T-cell (primary cell): ENCODE measurements at places on chromosomes 5 and 9. TPM values are rescaled to one million over a fixed set of nuclear protein-coding genes. Genes with fewer than 3 reads are reported as not detected.

Gene FGD3
- total RNA-seq: 188 TPM

DNA sequence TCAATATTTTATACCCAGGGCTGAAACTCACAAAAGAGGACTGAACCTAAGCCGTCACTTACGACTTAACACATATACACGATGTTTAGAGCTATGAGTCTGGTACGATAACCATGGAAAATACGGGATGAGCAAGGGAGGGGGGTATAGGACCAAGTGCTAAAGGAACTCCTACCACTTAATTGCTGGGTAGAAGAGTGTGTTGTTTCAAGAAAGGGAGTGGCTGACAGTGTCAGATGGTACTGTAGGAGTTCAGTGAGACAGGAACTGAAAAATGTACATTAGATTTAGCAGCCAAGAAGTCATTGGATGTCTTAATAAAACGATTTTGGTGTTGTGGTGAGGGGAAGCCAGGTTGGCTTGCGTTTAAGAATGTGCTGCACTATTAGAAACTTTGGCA lies 21.6 kb downstream of the SLC12A2 start:
- no peaks in the 10 kb centered on the region for H3K36me3 ChIP-seq
- no peak overlapping the region for H3K4me3 ChIP-seq
- H3K27ac ChIP-seq: no peak overlapping the region
- H3K27me3 ChIP-seq: no peaks in the 10 kb centered on the region
- no peaks in the 10 kb centered on the region for H3K4me1 ChIP-seq
- no peak for DNase-seq

DNA sequence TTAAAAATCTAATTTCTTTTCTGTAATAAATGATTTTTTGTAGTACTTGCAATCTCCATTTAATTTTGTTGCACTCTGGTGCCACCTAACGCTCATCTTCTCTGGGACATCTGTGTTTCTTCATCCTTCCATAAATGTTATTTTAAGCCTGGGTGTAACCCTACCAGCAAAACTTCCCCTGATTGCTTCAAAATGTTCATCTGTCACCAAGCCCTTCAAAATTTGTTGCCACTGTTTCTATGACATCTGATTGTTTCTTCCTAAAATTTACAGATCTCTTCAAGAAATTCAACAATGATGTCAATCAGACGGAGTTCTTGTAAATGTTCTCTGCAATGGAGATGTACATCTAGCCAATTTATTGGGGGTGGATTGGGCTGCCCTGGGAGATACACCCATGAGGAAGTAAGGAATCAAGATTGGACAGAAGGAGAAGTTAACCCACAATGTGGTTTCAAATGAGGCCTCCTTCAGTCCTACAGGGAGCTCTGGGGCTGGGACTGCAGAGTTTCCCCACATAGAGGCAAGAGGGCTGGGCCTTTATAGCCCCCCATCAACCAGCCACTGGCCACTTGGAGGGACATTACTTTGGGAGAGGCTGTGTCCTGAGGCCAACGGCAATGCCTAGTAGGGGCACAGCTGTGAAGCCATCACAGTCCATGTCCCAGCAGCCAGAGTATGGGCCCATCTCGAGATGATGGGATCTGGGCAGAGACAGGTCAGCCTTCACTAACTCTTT lies 23.3 kb downstream of the MCTP1 start:
- DNase-seq: no peak
- no peak overlapping the region for H3K27ac ChIP-seq
- no peaks in the 10 kb centered on the region for H3K36me3 ChIP-seq
- H3K4me1 ChIP-seq: no peaks in the 10 kb centered on the region
- peaks cover 3% of the 10 kb centered on the region for H3K27me3 ChIP-seq

- no peaks in the 10 kb centered on the region for H3K27me3 ChIP-seq
- H3K36me3 ChIP-seq: no peaks in the 10 kb centered on the region
- no peak overlapping the region for H3K27ac ChIP-seq
- H3K4me1 ChIP-seq: no peaks in the 10 kb centered on the region
- DNase-seq: no peak
Observed at GRCh38 chr5:111932628-111933027, 175.6 kb upstream of the NREP start.

Gene SPATA9
- not detected for total RNA-seq

DNA sequence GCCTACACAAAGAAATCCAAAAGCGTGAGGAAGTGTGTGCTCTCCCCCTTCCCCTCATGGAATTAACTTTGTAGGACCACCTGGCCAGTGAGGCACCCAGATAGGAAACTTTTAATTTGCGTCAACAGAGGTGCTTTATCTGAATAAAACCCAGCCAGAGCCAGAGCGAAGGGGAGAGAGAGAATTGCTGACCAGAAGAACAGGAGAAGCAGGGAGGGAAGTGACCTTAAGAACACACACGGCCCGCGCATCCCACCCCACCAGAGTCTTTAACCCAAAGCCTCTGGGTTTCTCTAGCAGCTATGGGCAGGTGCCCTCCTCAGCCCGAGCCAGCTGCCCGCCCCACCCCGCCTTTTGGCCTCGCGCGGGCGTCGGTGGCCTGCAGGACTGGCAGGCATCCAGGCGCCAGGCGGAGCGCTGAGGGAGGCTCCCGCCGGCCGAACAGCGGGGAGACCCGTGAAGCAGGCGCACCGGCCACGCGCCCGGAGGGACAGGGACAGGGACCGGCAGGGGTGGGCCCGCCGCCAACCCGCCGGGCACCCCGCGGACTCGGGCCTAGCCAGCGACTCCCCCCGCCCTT lies 580 bp downstream of the ERAP1 start:
- no peaks in the 10 kb centered on the region for H3K36me3 ChIP-seq
- peak overlapping the region; percentile 86 for H3K4me3 ChIP-seq
- DNase-seq: no peak
- no peaks in the 10 kb centered on the region for H3K27me3 ChIP-seq

DNA sequence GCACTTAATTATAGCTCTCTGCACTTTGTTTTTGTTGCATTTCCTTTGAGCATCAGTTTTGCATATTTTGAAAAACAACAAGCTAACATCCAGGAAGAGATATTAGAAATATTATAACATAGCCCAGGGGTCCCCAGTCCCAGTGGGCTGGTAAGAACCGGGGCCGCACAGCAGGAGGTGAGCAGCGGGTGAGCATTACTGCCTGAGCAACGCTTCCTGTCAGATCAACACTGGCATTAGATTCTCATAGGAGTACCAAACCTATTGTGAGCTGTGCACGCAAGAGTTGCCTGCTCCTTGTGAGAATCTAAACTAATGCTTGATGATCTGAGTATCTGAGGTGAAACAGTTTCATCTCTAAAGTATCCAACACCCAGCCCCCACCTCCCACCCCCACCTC lies 675.9 kb upstream of the ZNF608 start:
- H3K27me3 ChIP-seq: no peaks in the 10 kb centered on the region
- no peak for DNase-seq
- H3K4me3 ChIP-seq: no peak overlapping the region

- H3K36me3 ChIP-seq: no peaks in the 10 kb centered on the region
- H3K27ac ChIP-seq: no peak overlapping the region
- H3K27me3 ChIP-seq: peaks cover 2% of the 10 kb centered on the region
- H3K4me3 ChIP-seq: no peak overlapping the region
- H3K4me1 ChIP-seq: no peaks in the 10 kb centered on the region
Observed at GRCh38 chr9:76707510-76707909, 56.7 kb upstream of the PCA3 start.

Gene PLAC8L1
- total RNA-seq: 0.43 TPM

- no peak for DNase-seq
- H3K27me3 ChIP-seq: peaks cover 6% of the 10 kb centered on the region
- peaks cover 31% of the 10 kb centered on the region for H3K4me1 ChIP-seq
- no peaks in the 10 kb centered on the region for H3K36me3 ChIP-seq
- no peak overlapping the region for H3K4me3 ChIP-seq
- H3K27ac ChIP-seq: no peak overlapping the region
Observed at GRCh38 chr5:141685591-141685990, 3.6 kb upstream of the ARAP3 start.

- H3K4me1 ChIP-seq: no peaks in the 10 kb centered on the region
- H3K27ac ChIP-seq: no peak overlapping the region
- no peak overlapping the region for H3K4me3 ChIP-seq
- H3K27me3 ChIP-seq: peaks cover 5% of the 10 kb centered on the region
Observed at GRCh38 chr5:76169146-76169905, 86.1 kb downstream of the SV2C start.

DNA sequence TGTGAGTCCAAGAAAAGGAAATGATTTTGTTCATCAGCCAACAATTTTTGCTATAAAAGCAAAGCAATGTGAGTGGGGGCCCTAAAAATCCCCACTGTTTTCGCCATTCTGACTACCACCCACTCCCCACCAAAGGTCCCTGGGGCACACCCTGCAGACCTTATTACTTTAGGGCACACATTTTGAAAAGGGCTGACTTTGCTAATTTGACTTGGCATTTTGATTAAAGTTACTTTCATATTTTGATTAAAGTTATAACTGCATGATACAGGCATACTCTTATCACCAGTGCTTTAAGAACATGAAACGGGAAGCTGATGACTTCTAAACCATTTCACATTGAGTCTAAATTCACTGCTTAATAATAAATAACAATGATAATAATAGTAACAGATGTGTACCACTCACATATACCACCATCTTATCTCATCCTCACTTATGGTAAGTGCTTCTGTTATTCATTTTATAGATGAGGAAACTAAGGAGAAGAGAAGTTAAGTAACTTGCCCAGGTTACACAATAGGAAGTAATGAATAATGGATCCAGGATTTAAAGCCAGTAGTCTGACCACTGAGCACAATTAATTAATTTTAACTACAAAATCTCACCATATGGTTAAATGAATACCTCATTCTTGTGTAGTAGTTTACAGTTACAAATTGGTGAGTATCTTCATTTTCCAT lies 25.4 kb upstream of the NR3C1 start:
- H3K27ac ChIP-seq: no peak overlapping the region
- no peak overlapping the region for H3K4me3 ChIP-seq
- no peaks in the 10 kb centered on the region for H3K27me3 ChIP-seq
- peaks cover 7% of the 10 kb centered on the region for H3K4me1 ChIP-seq
- H3K36me3 ChIP-seq: no peaks in the 10 kb centered on the region

DNA sequence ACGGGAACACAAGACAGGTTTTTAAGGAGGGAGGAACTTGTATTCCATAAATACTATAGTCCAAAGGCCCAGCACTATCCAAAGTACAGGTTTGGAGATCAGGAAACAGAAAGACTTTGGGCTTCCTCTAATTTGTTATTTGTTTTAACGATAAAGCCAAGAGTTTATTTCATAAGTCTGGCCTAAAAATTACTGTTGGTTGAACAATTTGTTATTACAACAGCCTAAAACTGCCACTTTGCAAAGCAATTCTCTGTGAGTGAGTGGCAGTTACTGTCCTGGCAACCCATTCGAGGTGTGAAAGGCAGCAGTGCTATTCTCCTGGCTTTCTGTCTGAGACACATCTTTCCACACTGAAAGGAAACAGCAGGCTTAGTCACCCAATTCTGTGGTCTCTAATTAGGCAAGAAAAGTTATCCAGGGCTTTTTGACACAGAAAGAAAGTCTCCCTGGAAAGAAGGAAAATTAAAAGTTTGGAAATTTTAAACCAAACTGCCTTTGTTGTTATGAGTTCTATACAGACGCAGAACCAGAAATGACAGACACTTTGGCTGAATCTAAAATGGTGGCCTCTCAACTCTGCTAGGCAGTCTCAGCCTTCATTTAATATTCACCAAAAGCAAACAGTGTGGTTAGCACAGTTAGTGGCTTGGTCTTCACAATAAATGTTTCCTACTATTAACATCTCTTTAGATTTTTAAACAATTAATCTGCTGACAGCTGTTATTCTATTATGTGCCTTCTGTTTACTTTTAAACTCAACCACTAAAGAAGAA lies 33.9 kb downstream of the PSMB7 start:
- H3K27ac ChIP-seq: no peak overlapping the region
- no peak for DNase-seq
- no peaks in the 10 kb centered on the region for H3K4me1 ChIP-seq
- no peak overlapping the region for H3K4me3 ChIP-seq
- no peaks in the 10 kb centered on the region for H3K27me3 ChIP-seq

- no peaks in the 10 kb centered on the region for H3K36me3 ChIP-seq
- H3K27me3 ChIP-seq: peaks cover 6% of the 10 kb centered on the region
- H3K27ac ChIP-seq: peak overlapping the region; percentile 65
- peak; percentile 73 for DNase-seq
Observed at GRCh38 chr5:138459311-138459933, 5.9 kb upstream of the EGR1 start.

GRCh38 chr9:35414889-35415288 lies 75.0 kb upstream of the RUSC2 start:
- H3K36me3 ChIP-seq: no peaks in the 10 kb centered on the region
- H3K4me1 ChIP-seq: no peaks in the 10 kb centered on the region
- no peak overlapping the region for H3K27ac ChIP-seq
- peaks cover 24% of the 10 kb centered on the region for H3K27me3 ChIP-seq
- DNase-seq: no peak
- no peak overlapping the region for H3K4me3 ChIP-seq

Gene TAF1L
- total RNA-seq: not detected

Gene SVEP1
- not detected for total RNA-seq

Gene DAB2IP
- total RNA-seq: 0.28 TPM

- no peaks in the 10 kb centered on the region for H3K4me1 ChIP-seq
- no peak overlapping the region for H3K4me3 ChIP-seq
- H3K36me3 ChIP-seq: no peaks in the 10 kb centered on the region
- H3K27me3 ChIP-seq: peaks cover 32% of the 10 kb centered on the region
- DNase-seq: no peak
Observed at GRCh38 chr9:130276121-130276520, 10.6 kb downstream of the HMCN2 start.

Gene PHF24
- total RNA-seq: not detected

GRCh38 chr5:72525816-72526215 lies 18.6 kb upstream of the ZNF366 start:
- no peaks in the 10 kb centered on the region for H3K36me3 ChIP-seq
- H3K27ac ChIP-seq: no peak overlapping the region
- H3K4me1 ChIP-seq: no peaks in the 10 kb centered on the region
- peaks cover 4% of the 10 kb centered on the region for H3K27me3 ChIP-seq
- H3K4me3 ChIP-seq: no peak overlapping the region

Gene KIF12
- not detected for total RNA-seq

DNA sequence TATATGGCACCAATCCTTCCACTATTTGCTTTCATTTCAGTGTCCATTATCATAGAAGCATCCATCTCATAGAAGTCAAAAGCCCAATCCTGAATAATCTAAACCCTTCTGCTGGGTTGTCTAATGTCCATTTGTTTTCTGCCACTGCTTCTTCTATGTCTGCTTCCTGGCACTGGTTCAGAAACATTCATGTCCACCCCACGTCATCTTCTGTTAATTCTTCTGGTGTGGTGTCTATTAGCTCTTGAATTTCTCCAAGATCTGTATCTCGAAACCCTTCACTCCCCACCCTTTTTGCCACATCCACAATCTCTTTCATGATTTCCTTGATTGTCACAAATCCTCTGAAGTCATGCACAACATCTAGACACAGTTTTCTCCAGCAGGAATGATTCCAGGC lies 23.2 kb upstream of the GOLGA1 start:
- H3K27me3 ChIP-seq: no peaks in the 10 kb centered on the region
- no peak for DNase-seq
- H3K4me1 ChIP-seq: peaks cover 26% of the 10 kb centered on the region
- peaks cover 14% of the 10 kb centered on the region for H3K36me3 ChIP-seq

Gene PAEP
- total RNA-seq: not detected

Gene TMC1
- total RNA-seq: not detected

Gene SH3RF2
- 0.28 TPM for total RNA-seq

Gene SHROOM1
- total RNA-seq: not detected
